ENCODE measurements at places on chromosomes 6 and 20. TPM values are rescaled to one million over a fixed set of nuclear protein-coding genes. Genes with fewer than 3 reads are reported as not detected.
A peak's percentile ranks its signal among the peaks of the same experiment; 100 is the strongest.

DNA sequence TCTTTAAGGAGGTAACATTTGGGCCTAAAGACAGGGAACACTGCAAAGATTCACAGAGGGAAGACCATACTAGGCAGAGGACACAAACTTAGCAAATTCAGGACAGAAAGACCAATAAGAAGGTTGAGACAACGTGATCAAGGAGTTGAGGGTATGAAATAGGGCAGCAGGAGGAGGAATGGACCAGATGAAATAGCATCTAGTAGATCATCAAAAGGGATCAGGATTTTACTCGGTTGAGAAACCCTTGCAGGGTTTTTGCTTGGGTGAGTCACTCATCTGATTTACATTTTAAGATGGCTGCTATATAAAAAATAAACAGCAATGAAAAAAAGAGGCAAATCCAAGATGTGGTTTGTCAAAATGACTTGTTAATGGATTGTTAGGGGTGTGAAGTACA, 4.7 kb downstream of the BCLAF1 start:
- H3K36me3 ChIP-seq, result peaks cover 72% of the 10 kb centered on the region
- no peaks in the 10 kb centered on the region for H3K27me3 ChIP-seq
- peaks cover 26% of the 10 kb centered on the region for H3K4me1 ChIP-seq
- H3K27ac ChIP-seq, result no peak overlapping the region
- H3K4me3 ChIP-seq, result 0 out of 2 replicates have a peak overlapping the region, but pooled peaks have one; percentile 75

- no peak overlapping the region for H3K27ac ChIP-seq
- no peak for DNase-seq
- H3K36me3 ChIP-seq, result no peaks in the 10 kb centered on the region
Measured at GRCh38 chr20:12201289-12201991, 283.7 kb downstream of the BTBD3 start.

GRCh38 chr6:11330413-11330760, 97.9 kb upstream of the NEDD9 start:
- H3K36me3 ChIP-seq, result no peaks in the 10 kb centered on the region
- no peak overlapping the region for H3K4me3 ChIP-seq
- peaks cover 17% of the 10 kb centered on the region for H3K27me3 ChIP-seq
- no peak overlapping the region for H3K27ac ChIP-seq
- H3K4me1 ChIP-seq, result no peaks in the 10 kb centered on the region
- DNase-seq, result no peak

- no peaks in the 10 kb centered on the region for H3K27me3 ChIP-seq
- H3K27ac ChIP-seq, result peak overlapping the region; percentile 63
- no peak for DNase-seq
- no peak overlapping the region for H3K4me3 ChIP-seq
- peaks cover 56% of the 10 kb centered on the region for H3K36me3 ChIP-seq
Measured at GRCh38 chr20:41057999-41058673, 29.5 kb downstream of the TOP1 start.

DNA sequence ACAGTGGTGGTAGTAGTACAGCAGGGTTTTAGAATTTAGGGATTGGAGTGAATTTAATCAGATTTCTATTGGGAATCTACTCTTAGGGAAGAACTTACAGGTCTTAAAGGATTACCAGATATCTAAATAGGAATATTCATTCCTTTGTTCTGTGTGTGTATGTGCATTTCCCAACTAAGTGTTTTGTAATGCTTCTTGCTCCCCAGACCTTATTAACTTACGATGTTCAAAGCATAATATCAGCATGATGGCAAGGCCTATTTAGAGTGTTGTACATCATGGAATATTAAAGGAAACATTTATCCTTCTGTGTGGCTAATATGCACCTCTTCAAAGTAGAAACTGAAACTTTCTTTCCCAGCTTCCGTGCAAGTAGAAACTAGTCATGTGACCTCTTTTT, 133.9 kb downstream of the EPM2A start:
- H3K36me3 ChIP-seq, result no peaks in the 10 kb centered on the region
- no peak overlapping the region for H3K27ac ChIP-seq
- H3K4me3 ChIP-seq, result no peak overlapping the region
- no peaks in the 10 kb centered on the region for H3K4me1 ChIP-seq
- H3K27me3 ChIP-seq, result no peaks in the 10 kb centered on the region

DNA sequence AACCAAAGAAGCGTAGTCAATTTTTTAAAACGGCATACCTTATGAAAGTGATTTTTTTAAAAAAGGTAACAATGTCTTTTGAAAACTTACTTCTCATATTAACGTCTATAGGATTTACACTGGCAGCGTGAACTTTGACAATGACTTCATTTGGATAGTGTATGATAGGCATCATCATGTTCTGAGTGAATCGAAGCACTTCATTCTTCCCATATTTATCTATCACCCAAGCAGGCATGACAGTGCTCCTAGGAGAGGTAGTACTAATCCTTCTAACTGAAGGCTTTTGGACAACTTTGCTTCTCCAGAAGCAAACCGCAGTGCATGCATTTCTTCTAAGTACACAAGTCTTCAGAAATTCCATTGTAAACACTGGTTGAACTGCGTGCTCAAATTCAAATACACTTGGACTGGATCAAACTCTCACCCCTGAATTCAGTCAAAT, 618 bp downstream of the RTN4IP1 start:
- peaks cover 6% of the 10 kb centered on the region for H3K4me1 ChIP-seq
- H3K4me3 ChIP-seq, result peak overlapping the region; percentile 79
- no peaks in the 10 kb centered on the region for H3K27me3 ChIP-seq
- H3K36me3 ChIP-seq, result no peaks in the 10 kb centered on the region
- no peak for DNase-seq
- peak overlapping the region; percentile 81 for H3K27ac ChIP-seq

- H3K36me3 ChIP-seq, result peaks cover 32% of the 10 kb centered on the region
- H3K4me3 ChIP-seq, result no peak overlapping the region
- no peaks in the 10 kb centered on the region for H3K27me3 ChIP-seq
- no peak overlapping the region for H3K27ac ChIP-seq
- DNase-seq, result no peak
- no peaks in the 10 kb centered on the region for H3K4me1 ChIP-seq
Measured at GRCh38 chr6:142174703-142175102, 27.6 kb downstream of the VTA1 start.

DNA sequence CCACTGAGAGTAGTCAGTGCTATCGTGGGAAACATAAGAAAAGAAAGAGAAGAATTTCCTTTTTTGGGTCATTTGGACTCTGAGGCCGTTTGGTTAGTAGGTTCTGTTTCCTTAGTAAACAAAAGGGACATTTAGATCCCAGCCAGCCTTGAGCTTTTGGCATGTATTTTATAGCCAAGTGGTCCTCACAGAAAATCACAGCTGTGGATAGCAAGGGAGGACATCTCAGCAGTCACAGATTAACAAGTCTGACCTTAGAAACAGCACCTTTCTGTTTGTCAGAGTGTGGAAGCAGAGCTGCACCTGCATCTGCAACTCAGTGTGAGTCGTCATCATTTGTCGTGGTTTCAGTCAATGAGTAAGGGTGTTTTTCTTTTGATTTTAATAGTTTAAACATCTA, 40.5 kb downstream of the FAM120B start:
- no peak overlapping the region for H3K4me3 ChIP-seq
- H3K27ac ChIP-seq, result no peak overlapping the region
- H3K27me3 ChIP-seq, result no peaks in the 10 kb centered on the region
- no peak for DNase-seq
- H3K36me3 ChIP-seq, result peaks cover 57% of the 10 kb centered on the region
- H3K4me1 ChIP-seq, result no peaks in the 10 kb centered on the region

GRCh38 chr6:129603741-129604140, 106.2 kb downstream of the ARHGAP18 start:
- no peak overlapping the region for H3K4me3 ChIP-seq
- H3K27me3 ChIP-seq, result no peaks in the 10 kb centered on the region
- H3K4me1 ChIP-seq, result no peaks in the 10 kb centered on the region
- H3K36me3 ChIP-seq, result peaks cover 36% of the 10 kb centered on the region

GRCh38 chr6:150204705-150205472, 62.0 kb downstream of the PPP1R14C start:
- peaks cover 23% of the 10 kb centered on the region for H3K4me1 ChIP-seq
- H3K27ac ChIP-seq, result no peak overlapping the region

GRCh38 chr20:19408971-19409370, 196.5 kb downstream of the SLC24A3 start:
- DNase-seq, result no peak
- no peak overlapping the region for H3K4me3 ChIP-seq
- no peak overlapping the region for H3K27ac ChIP-seq
- H3K4me1 ChIP-seq, result no peaks in the 10 kb centered on the region

GRCh38 chr6:37537548-37537947, 37.9 kb upstream of the CCDC167 start:
- peaks cover 58% of the 10 kb centered on the region for H3K27me3 ChIP-seq
- DNase-seq, result no peak
- H3K27ac ChIP-seq, result no peak overlapping the region
- no peaks in the 10 kb centered on the region for H3K36me3 ChIP-seq
- H3K4me3 ChIP-seq, result no peak overlapping the region

The HLA-DPA1 gene
- total RNA-seq, result 1.2 TPM

- no peak for DNase-seq
- H3K27ac ChIP-seq, result no peak overlapping the region
- H3K4me3 ChIP-seq, result no peak overlapping the region
Measured at GRCh38 chr6:21836772-21837425, 243.3 kb downstream of the SOX4 start.

DNA sequence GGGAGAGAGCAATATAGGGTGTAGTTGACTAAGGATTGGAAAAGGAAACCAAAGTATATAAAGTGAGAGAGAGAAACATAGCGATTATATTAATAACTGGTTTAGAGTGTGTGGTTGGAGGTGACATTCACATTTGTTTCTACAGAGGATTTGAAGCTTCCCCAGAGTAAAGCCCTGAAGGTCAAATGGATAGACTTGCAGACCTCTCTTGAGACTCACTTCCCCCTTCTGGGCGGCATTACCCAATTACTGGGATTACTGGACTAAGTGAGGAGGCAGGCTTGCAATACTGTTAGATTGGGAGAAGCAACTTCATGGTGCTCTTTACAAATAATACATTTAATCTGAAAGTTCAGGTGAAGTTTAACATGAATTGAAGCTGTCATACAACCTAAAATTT, 10.7 kb downstream of the FIG4 start:
- H3K27me3 ChIP-seq, result no peaks in the 10 kb centered on the region
- no peaks in the 10 kb centered on the region for H3K4me1 ChIP-seq
- H3K4me3 ChIP-seq, result no peak overlapping the region
- no peak overlapping the region for H3K27ac ChIP-seq

DNA sequence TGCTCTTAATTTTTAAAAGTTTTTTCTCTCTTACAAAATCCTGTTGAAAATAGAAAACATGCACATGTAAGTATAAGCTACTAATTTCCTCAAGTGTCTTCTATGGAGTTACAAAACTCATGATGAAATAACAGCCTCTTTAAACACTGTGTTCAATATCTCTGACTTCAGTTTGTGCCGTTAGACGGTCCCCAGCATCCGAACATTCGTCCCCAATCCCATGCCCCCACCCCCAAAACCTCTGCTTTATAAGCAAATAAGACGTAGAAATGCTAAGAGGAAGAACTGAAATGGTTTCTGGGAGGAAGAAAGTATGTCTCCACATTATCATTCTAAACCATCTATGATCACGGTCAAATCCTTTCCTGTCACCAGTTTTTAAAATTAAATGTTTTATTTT, 31.7 kb upstream of the MYB start:
- H3K27ac ChIP-seq, result peak overlapping the region; percentile 77
- H3K36me3 ChIP-seq, result no peaks in the 10 kb centered on the region
- no peak for DNase-seq
- no peaks in the 10 kb centered on the region for H3K27me3 ChIP-seq

- H3K4me3 ChIP-seq, result no peak overlapping the region
- no peaks in the 10 kb centered on the region for H3K36me3 ChIP-seq
- H3K4me1 ChIP-seq, result no peaks in the 10 kb centered on the region
- no peak for DNase-seq
- H3K27me3 ChIP-seq, result no peaks in the 10 kb centered on the region
Measured at GRCh38 chr6:76220805-76221204, 148.3 kb upstream of the IMPG1 start.

- no peaks in the 10 kb centered on the region for H3K4me1 ChIP-seq
- peaks cover 6% of the 10 kb centered on the region for H3K27me3 ChIP-seq
- no peak for DNase-seq
- H3K27ac ChIP-seq, result no peak overlapping the region
Measured at GRCh38 chr6:7878401-7878964, 32.1 kb downstream of the TXNDC5 start.

DNA sequence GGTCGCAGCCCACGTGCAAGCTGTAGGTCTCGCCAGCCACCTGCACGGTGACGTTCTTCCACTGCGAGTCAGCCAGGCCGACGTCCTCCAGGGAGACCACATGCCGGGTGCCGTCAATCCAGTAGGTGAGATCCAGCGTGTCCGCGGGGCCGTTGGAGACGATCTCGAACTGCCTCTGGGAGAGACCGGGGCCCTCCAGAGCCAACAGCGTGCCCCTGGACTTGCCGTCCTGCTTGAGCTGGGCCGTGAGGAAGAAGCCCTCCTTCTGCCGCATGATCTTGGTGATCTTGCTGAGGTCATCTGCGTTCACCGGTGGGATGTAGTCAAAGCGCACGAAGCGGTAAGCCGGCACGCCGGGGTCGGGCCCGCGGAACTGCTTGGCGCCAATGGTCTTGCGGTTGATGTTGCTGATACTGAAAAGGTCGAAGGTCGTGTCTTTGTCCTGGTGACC, 5.1 kb downstream of the THBS2 start:
- peaks cover 29% of the 10 kb centered on the region for H3K27me3 ChIP-seq
- DNase-seq, result no peak
- H3K4me1 ChIP-seq, result peaks cover 4% of the 10 kb centered on the region
- no peaks in the 10 kb centered on the region for H3K36me3 ChIP-seq
- no peak overlapping the region for H3K4me3 ChIP-seq

The CTCFL gene
- 122 TPM for total RNA-seq

The RAET1G gene
- not detected for total RNA-seq

- no peak for DNase-seq
- H3K36me3 ChIP-seq, result no peaks in the 10 kb centered on the region
- no peaks in the 10 kb centered on the region for H3K4me1 ChIP-seq
- H3K27ac ChIP-seq, result no peak overlapping the region
Measured at GRCh38 chr6:107152638-107153430, 37.5 kb upstream of the BEND3 start.

- no peaks in the 10 kb centered on the region for H3K4me1 ChIP-seq
- no peaks in the 10 kb centered on the region for H3K36me3 ChIP-seq
- H3K27me3 ChIP-seq, result no peaks in the 10 kb centered on the region
- no peak overlapping the region for H3K4me3 ChIP-seq
- DNase-seq, result no peak
Measured at GRCh38 chr6:130113201-130113710, 94.9 kb downstream of the L3MBTL3 start.

The FKBP5 gene
- total RNA-seq, result 104 TPM

The ORC3 gene
- 49.0 TPM for total RNA-seq

DNA sequence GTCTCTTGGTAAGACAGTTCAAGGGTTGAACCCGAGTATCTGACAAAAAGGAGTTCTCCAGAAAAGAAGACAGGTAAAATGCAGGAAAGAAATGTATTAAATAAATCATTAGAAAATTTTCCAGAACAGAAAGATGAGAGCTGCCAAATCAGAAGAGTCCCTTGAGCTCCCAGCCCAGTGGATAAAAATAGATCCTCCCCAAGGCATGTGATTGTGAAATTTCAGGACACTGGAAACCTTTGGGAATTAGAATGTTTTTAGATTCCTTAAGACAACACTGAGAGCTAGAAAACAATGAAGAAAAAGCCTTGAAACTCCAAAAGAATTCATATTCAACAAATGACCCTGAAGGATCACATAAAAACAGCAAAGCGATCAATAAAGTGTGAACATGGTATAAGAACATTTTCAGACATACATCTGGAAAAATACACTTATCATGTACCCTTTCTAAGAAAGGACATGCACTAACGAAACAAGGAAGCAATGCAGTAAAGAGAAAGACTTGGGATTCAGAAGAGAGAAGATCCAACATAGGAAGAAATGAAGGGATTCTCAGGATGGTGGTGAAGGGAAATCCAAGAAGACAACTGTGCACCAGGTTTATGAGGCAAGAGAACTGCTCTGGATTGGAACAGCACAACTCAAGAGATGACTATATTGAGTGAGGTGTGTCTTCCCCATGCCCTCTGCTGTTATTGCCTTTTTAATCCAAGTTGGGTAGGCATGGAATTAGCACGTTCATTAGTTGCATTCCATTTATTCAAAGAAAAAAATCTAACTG, 390.4 kb downstream of the SYNE1 start:
- no peaks in the 10 kb centered on the region for H3K4me1 ChIP-seq
- DNase-seq, result no peak
- H3K4me3 ChIP-seq, result no peak overlapping the region

Measured in K562 (cell line).